ENCODE measurements at places on chromosomes 12 and 14. TPM values are rescaled to one million over a fixed set of nuclear protein-coding genes. Genes with fewer than 3 reads are reported as not detected.

GRCh38 chr12:2258025-2258424, 205.2 kb downstream of the CACNA1C start:
- no peaks in the 10 kb centered on the region for H3K36me3 ChIP-seq
- no peak overlapping the region for H3K27ac ChIP-seq
- no peak overlapping the region for H3K4me3 ChIP-seq
- no peaks in the 10 kb centered on the region for H3K27me3 ChIP-seq
- peaks cover 5% of the 10 kb centered on the region for H3K4me1 ChIP-seq

DNA sequence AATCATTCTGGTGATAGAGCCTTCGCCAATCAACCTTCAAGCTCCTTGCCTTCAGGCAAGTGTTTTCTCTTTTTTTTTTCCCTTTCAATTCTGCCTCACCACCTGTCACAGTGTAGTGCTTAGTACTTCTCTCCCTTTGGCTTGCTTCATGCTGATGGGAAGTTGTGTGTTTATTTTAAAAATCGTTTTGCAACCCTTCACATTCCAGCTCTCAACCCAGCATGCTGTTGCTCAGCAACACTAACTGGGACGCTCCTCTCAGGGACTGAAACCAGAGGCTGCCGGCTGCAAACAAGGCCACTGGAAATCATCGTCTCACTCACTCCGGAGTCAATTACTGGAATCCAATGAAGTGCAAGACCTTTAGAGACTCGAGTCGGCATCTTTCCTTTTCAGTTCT, 342.7 kb downstream of the PRKD1 start:
- no peaks in the 10 kb centered on the region for H3K36me3 ChIP-seq
- peak overlapping the region; percentile 32 for H3K27ac ChIP-seq
- H3K4me1 ChIP-seq: peaks cover 3% of the 10 kb centered on the region
- H3K27me3 ChIP-seq: no peaks in the 10 kb centered on the region
- H3K4me3 ChIP-seq: no peak overlapping the region

DNA sequence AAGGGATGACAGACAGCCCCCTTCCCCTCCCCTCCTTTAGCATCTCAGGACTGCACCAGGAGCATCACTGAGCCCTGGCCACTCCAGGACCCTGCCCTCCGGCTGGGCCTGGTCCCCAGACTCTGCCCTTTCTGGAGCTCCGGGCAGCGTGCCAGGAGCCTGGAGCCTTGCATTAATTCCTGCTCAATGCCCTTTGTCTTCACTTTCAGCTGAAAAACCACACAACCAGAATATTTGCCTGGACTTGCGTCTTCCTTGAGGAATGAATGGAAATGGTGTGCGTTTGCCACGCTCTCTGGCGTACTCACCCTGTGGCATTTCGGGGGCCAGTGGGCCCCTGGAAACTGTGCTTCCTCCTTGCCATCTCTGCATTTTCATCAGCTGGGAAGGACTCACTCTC, 8.5 kb upstream of the RFLNA start:
- peak; percentile 31 for DNase-seq
- H3K36me3 ChIP-seq: no peaks in the 10 kb centered on the region
- H3K27ac ChIP-seq: no peak overlapping the region
- H3K4me3 ChIP-seq: no peak overlapping the region
- H3K27me3 ChIP-seq: no peaks in the 10 kb centered on the region

- no peak overlapping the region for H3K27ac ChIP-seq
- H3K4me3 ChIP-seq: no peak overlapping the region
- no peak for DNase-seq
- no peaks in the 10 kb centered on the region for H3K36me3 ChIP-seq
- no peaks in the 10 kb centered on the region for H3K27me3 ChIP-seq
These were observed 37.8 kb downstream of the MARK3 start for GRCh38 chr14:103423050-103423461.

- no peaks in the 10 kb centered on the region for H3K36me3 ChIP-seq
- peaks cover 16% of the 10 kb centered on the region for H3K4me1 ChIP-seq
- H3K27me3 ChIP-seq: peaks cover 69% of the 10 kb centered on the region
These were observed 8.9 kb downstream of the FOXA1 start for GRCh38 chr14:37585971-37586796.

DNA sequence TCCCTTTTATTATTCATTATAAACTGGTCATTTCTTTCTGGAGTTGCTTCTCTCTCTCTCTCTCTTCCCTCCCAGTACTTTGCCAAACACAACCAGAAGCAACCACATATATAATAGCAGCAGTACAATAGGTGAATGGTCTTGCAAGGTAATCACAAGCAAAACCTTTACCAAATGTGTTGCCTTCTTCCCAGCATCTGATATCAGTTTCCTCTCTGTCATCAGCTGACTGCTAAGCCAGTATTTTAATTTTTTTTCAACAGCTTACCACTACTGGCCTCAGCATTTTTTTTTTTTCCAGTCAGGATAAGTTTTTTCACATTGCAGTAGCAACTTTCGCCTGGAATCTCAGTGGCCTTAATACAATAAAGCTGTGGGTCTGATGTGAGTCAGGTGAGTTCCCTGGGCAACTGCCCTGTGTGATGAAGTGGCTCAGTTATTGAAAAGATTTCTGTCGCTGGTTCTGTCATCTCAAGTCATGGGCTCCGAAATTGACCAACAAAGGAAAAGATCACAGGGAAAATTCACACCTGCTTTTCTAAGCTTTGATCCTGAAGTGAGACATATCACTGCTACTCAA, 282.5 kb upstream of the AMIGO2 start:
- peak; percentile 14 for DNase-seq
- H3K4me3 ChIP-seq: no peak overlapping the region
- H3K27me3 ChIP-seq: no peaks in the 10 kb centered on the region

- H3K27ac ChIP-seq: no peak overlapping the region
- H3K4me1 ChIP-seq: no peaks in the 10 kb centered on the region
- no peak overlapping the region for H3K4me3 ChIP-seq
- peak; percentile 5 for DNase-seq
These were observed 465.7 kb downstream of the NOVA1 start for GRCh38 chr14:26132061-26132645.

DNA sequence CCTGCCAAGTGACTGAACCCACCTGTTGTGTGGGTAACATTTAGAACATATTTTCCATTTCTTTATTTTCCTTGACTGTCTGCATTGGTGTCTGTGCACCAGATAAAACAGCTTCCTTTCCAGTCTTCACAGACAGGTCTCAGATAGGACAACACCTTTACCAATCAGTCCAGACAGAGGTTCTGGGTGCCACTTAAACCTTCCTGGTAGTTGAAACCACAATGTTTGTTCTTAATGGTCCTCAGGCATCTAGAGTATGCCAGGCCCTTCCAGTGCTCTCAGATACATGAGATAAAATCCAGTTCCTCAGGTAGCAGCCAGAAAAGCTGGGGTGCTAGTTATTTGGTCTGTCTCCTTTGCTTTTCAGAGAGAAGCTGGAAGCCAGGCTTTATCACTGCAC, 7.0 kb upstream of the CLEC2D start:
- no peak for DNase-seq
- H3K27me3 ChIP-seq: no peaks in the 10 kb centered on the region
- H3K36me3 ChIP-seq: peaks cover 43% of the 10 kb centered on the region
- H3K27ac ChIP-seq: no peak overlapping the region
- H3K4me1 ChIP-seq: no peaks in the 10 kb centered on the region

GRCh38 chr12:95943330-95943842, at the start of gene AMDHD1:
Gene AMDHD1, plus strand, starts transcription at chr12:95943331. Its CDS starts 68 bp downstream, at chr12:95943399.
- H3K27ac ChIP-seq: no peak within 1 kb of the TSS
- H3K4me3 ChIP-seq: peak within 1 kb of the TSS; percentile 57
- peak; percentile 50 for DNase-seq
- H3K36me3 ChIP-seq: no peaks in the 10 kb centered on the region

DNA sequence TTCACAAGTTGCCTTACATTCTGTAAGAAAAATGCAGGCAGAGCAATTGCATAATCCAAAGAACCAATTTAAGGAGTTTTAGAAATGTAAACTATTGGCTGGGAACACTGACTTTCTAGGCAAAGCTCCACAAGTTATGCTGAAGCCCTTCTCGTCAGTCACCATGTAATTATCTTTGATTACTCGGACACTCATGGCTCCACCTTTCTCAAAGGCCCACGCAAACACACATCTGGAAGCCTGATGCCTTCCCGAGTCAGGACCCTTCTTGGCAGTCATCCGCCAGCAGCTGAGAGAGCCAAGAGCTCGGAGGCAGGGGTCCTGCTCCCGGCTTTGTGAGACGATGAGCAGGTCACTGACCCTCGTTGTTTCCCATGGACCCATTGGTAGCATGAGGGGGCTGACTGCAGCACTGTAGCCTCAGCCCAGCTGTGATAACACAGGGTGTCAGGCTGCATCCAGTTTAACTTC, 202.2 kb downstream of the TMEM132D start:
- peaks cover 9% of the 10 kb centered on the region for H3K4me1 ChIP-seq
- peak; percentile 69 for DNase-seq
- no peaks in the 10 kb centered on the region for H3K27me3 ChIP-seq
- H3K4me3 ChIP-seq: no peak overlapping the region
- H3K36me3 ChIP-seq: no peaks in the 10 kb centered on the region

DNA sequence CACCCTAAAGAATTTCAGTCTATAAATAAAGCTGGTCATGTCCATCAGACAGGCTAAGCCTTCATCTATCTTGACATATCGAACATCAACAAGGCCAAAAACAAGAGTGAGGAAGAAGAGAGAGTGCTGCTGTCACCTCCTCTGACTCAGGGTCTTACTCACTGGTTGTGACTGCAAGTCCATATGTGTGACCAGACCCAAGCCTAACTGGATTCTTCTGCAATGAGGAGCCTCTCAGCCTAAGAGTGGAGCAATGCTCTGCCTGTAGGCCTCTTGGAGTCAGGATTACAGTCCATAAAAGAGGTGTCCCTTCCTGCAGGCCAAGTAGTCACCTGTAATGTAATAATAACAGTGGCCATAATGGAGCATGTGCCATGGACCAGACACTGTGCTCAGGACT, 121.2 kb upstream of the SLC35F4 start:
- no peaks in the 10 kb centered on the region for H3K4me1 ChIP-seq
- DNase-seq: no peak
- H3K36me3 ChIP-seq: no peaks in the 10 kb centered on the region
- no peaks in the 10 kb centered on the region for H3K27me3 ChIP-seq

Gene ARL1
- total RNA-seq: 90.5 TPM

Gene AKAP6
- 87.1 TPM for total RNA-seq

Gene VPS33A
- total RNA-seq: 14.0 TPM

Gene BBS10
- 12.1 TPM for total RNA-seq

Gene OR10A7
- not detected for total RNA-seq

Gene KSR2
- total RNA-seq: under 0.01 TPM

All from muscle of leg (tissue), 16 donors.